ENCODE measurements at places on chromosomes 1 and 21.

GRCh38 chr1:180167721-180168467 is 13.2 kb downstream of the QSOX1 start:
- DNase-seq = no peak

GRCh38 chr1:100585786-100586185 is 47.8 kb downstream of the GPR88 start:
- no peak for DNase-seq

- no peak for DNase-seq
Observed at GRCh38 chr1:201562659-201563405, 23.9 kb downstream of the NAV1 start.

DNA sequence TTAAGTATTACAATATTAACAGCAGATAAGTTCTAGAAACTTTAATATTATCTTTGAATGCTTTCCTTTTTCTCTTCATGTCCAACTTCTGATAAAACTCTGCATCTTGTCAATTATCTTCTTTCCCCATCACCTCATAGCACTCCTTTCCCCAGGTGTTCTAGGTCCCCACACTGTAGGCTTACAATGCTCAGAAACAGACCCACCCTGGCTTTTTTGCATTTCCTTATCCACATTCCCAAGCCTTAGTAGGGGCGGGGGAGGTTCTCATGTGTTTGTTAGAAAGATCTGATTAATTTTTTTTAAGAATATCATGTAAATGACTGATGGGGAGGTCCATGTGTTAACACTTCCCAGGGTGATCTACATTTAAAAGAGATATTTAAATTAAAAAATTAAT is 63.9 kb downstream of the PLPPR4 start:
- no peak for DNase-seq

DNA sequence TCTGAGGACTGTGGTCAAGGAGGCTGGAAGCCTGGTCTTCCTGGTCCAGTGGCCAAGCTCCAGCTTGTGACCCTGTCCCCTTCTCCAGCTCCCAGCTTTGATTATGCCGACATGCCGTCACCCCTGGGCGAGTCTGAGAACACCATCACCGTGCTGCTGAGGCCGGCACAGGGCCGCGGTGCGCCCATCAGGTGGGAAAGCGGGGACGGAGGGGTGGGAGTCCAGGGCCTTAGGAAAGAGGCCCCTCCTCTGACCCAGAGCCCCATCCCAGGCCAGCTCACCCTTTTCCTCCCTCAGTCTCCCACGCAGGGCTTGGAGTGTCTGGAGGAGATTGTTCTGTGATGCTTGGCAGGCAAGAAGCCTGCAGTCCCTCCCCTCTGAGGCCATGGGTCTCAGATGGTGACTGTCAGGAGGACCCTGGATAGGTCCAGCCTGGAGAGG is 43.6 kb downstream of the PTPRU start:
- DNase-seq = no peak

- DNase-seq = no peak
Observed at GRCh38 chr1:44581205-44581604, 93.1 kb downstream of the TMEM53 start.

DNA sequence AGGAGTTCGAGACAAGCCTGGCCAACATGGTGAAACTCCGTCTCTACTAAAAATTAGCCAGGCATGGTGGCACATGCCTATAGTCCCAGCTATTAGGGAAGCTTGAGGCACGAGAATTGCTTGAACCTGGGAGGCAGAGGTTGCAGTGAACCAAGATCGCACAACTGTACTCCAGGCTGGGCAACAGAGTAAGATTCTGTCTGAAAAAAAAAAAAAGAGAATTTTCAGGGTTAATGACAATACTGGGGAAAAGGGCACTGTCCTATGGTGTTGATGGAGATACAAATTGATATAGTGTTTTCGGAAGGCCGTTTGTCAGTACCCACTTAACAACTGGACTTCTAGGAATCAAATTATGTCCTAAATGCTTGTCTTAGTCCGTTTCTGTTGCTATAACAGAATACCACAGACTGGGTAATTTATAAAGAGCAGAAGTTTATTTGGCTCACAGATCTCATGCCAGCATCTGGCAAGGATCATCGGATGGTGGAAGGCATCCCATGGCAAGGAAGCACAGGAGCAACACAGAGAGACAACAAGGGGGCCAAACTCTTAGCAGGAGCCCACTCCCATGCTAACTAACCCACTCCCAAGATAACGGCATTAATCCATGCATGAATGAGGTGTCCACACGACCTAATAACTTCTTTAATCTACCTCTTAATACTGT is 41.3 kb downstream of the ZBTB8A start:
- DNase-seq = no peak

DNA sequence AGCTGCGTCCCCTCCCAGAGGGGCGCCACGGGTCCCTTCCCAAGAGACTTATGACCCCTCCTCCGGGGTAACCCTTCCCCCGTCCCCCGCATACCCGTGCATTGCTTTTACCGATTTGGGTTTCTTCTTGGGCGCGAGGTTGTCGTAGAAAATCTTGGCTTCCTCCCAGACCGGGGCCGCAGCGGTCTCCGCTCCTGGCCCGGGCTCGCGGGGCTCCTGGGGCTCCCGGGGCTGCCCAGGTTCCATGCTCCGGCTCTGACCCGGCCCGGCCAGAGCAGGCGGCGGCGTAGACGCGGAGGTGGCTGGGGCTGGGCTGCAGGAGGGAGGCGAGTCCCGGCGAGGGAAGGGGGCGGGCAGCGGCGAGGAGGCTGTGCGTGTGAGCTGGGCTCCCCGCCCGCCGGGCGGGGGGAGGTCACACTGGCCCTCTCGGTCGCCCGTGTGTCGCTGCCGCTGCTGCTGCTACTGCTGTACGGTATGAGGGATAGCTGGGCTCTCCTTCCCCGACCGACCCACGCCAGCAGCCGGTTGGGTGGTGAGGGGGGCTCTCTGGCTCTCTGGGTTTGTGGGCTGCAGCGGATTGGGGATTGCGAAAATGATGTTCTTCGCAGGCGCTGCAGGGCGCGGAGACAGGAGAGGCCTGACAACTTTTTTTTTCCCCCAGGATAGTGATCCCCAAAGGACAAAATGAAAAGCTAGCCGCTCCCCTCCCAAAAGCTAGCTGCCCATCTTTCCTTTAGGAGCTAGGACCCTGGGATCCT is at the start of gene NT5C1A:
TSS of gene NT5C1A (minus strand) at position 315 of the 758 bp plus-strand sequence. CDS start at position 246, 69 bp downstream.
- DNase-seq = no peak

GRCh38 chr1:244347942-244348341 is 103.8 kb downstream of the ADSS2 start:
- DNase-seq = no peak

GRCh38 chr1:12296623-12297022 is 66.8 kb downstream of the VPS13D start:
- DNase-seq = no peak
